ENCODE measurements at places on chromosomes 7 and 10. TPM values are rescaled to one million over a fixed set of nuclear protein-coding genes. Genes with fewer than 3 reads are reported as not detected.

OPTN gene
- 592 TPM for total RNA-seq

MSMB gene
- not detected for total RNA-seq

CHCHD1 gene
- 35.9 TPM for total RNA-seq

FBXO24 gene
- total RNA-seq, result not detected

- DNase-seq, result no peak
- H3K36me3 ChIP-seq, result no peaks in the 10 kb centered on the region
- no peaks in the 10 kb centered on the region for H3K27me3 ChIP-seq
- no peak overlapping the region for H3K4me3 ChIP-seq
- no peak overlapping the region for H3K27ac ChIP-seq
Measured at GRCh38 chr10:109451879-109452278, 471.4 kb downstream of the XPNPEP1 start.

GRCh38 chr10:132848291-132848701 lies 62.3 kb upstream of the NKX6-2 start:
- H3K27ac ChIP-seq, result no peak overlapping the region
- H3K36me3 ChIP-seq, result no peaks in the 10 kb centered on the region
- no peak overlapping the region for H3K4me3 ChIP-seq
- no peak for DNase-seq
- H3K27me3 ChIP-seq, result peaks cover 20% of the 10 kb centered on the region

GRCh38 chr7:136399385-136399784 lies 422.2 kb upstream of the MTPN start:
- no peak overlapping the region for H3K27ac ChIP-seq
- no peaks in the 10 kb centered on the region for H3K36me3 ChIP-seq
- no peaks in the 10 kb centered on the region for H3K4me1 ChIP-seq
- H3K27me3 ChIP-seq, result no peaks in the 10 kb centered on the region
- DNase-seq, result no peak

DNA sequence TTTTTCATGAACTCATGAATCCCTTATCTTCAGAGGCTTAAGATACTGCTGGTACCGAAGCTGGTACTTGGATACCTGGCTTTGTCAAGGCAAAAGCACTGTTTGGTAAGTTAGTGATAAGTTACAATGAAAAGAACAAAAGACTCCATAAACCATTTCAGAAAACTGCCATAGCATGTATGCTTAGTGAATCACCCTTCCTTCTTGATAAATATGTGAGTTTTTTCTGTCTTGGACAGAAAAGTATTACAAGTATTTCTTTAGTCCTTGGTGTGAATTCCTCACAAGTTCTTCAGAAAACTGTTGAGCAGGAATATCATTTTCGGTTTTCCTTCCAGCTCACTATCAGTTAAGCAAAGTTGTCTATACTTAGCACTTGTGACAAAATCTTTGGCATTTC lies 25.6 kb downstream of the PUS7 start:
- H3K36me3 ChIP-seq, result no peaks in the 10 kb centered on the region
- no peaks in the 10 kb centered on the region for H3K27me3 ChIP-seq
- no peak for DNase-seq
- no peak overlapping the region for H3K27ac ChIP-seq
- no peak overlapping the region for H3K4me3 ChIP-seq

DNA sequence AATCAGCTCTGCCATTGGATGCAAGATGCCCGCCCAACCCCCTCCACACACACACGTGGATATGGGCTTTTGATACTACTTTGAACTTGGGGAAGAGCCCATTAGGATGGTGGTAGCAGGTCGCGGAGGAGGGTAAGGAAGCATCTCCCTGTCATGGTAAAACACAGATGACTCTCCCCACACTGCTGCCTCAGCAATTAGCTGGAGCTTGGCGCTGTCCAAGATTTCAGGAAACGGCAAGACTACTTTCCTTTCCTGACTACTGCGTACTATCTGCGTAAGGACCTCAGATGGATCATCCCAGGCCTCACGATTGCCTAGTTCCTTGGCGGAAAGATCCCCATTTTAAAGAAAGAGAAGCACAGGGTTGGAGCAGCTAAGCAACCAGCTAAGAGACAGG lies 134.3 kb downstream of the C10orf90 start:
- H3K27me3 ChIP-seq, result no peaks in the 10 kb centered on the region
- H3K4me3 ChIP-seq, result no peak overlapping the region
- no peak for DNase-seq
- no peaks in the 10 kb centered on the region for H3K36me3 ChIP-seq
- H3K4me1 ChIP-seq, result no peaks in the 10 kb centered on the region

- no peak for DNase-seq
- no peak overlapping the region for H3K27ac ChIP-seq
Measured at GRCh38 chr10:2431961-2432360, 635.4 kb upstream of the PFKP start.

GRCh38 chr10:4609251-4609650 lies 216.8 kb upstream of the AKR1E2 start:
- H3K36me3 ChIP-seq, result no peaks in the 10 kb centered on the region
- H3K4me3 ChIP-seq, result no peak overlapping the region
- DNase-seq, result no peak
- no peaks in the 10 kb centered on the region for H3K27me3 ChIP-seq

- DNase-seq, result peak; percentile 85
- H3K4me1 ChIP-seq, result peaks cover 45% of the 10 kb centered on the region
- no peak overlapping the region for H3K4me3 ChIP-seq
- no peaks in the 10 kb centered on the region for H3K36me3 ChIP-seq
- H3K27ac ChIP-seq, result peak overlapping the region; percentile 89
- no peaks in the 10 kb centered on the region for H3K27me3 ChIP-seq
Measured at GRCh38 chr7:16668049-16668858, 22.3 kb downstream of the BZW2 start.

DNA sequence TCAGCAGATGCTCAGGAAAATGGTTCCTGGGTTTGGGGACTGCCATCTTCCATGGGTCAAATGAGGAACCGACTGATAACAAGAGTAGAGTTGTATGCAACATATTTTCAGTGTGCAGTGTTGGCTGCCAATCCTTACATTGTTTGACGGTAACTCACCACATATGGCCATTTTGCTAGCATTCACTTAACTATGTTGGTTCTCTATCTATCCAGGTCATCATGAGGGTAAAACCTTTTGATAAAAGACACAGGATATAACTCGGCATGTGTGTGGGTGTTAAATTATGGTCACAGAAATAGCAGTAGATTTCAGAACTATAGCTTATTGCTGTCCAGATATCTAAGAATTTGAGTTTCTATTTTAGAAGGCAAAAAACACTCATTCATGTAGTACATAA lies 140.7 kb upstream of the AOAH start:
- no peaks in the 10 kb centered on the region for H3K4me1 ChIP-seq
- no peaks in the 10 kb centered on the region for H3K36me3 ChIP-seq
- H3K27ac ChIP-seq, result no peak overlapping the region

DNA sequence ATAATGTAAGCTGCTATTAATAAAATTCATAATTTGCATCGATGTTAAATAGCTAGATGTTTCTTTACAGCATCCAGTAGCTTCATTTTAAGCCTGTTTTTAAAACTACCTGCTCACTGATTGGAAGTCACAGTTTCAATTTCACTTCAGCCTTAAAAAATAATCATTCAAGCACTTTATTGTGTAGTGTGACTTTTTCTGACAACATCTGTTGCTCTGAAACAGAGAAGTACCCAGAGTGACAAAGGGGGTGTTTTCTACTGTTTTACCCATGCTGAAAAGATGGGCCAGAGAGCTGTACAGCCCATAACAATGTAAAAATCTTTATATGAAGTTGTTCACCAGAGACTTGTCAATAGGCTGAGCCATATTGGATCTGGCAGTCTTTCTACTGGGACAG lies 437.2 kb downstream of the MDFIC start:
- H3K27me3 ChIP-seq, result no peaks in the 10 kb centered on the region
- DNase-seq, result no peak
- H3K4me3 ChIP-seq, result no peak overlapping the region
- H3K27ac ChIP-seq, result no peak overlapping the region
- H3K36me3 ChIP-seq, result no peaks in the 10 kb centered on the region

DNA sequence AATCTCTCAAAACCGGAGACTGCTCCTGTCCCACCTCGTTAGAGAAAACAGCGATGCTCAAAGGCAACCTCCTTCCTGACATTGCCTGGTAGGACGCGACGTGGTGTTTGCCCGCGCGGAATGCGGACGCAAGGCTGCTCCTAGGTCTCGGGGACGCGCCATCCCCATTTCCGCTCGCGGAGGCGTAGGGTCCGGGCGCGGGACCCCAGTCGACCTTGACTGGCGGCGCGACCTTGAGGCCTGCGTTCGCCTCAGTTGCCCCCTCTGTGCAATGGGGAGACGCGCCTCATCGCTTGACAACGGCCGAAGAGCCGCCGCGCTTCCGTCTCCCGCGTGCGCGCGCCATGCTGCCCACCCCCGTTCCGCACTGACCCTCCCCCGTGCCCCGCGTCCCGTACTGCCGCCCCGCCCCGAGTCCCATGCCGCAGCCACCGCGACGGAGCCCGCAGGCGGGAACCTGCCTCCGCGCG lies 412 bp upstream of the PPIA start:
- DNase-seq, result no peak
- H3K4me3 ChIP-seq, result peak overlapping the region; percentile 73
- H3K27me3 ChIP-seq, result no peaks in the 10 kb centered on the region
- H3K36me3 ChIP-seq, result peaks cover 24% of the 10 kb centered on the region

GRCh38 chr7:111744501-111745155 lies 182.3 kb upstream of the IMMP2L start:
- no peaks in the 10 kb centered on the region for H3K4me1 ChIP-seq
- no peaks in the 10 kb centered on the region for H3K27me3 ChIP-seq
- DNase-seq, result no peak
- no peak overlapping the region for H3K4me3 ChIP-seq
- no peaks in the 10 kb centered on the region for H3K36me3 ChIP-seq

- H3K27me3 ChIP-seq, result no peaks in the 10 kb centered on the region
- no peaks in the 10 kb centered on the region for H3K4me1 ChIP-seq
- H3K4me3 ChIP-seq, result no peak overlapping the region
- DNase-seq, result no peak
- H3K36me3 ChIP-seq, result no peaks in the 10 kb centered on the region
Measured at GRCh38 chr7:117405519-117405918, 21.8 kb downstream of the ASZ1 start.

All from gastrocnemius medialis (tissue), 4 donors.